RWPE2 (cell line): ENCODE measurements at places on chromosomes 7 and 10.

- H3K4me1 ChIP-seq, result peaks cover 15% of the 10 kb centered on the region
- H3K27ac ChIP-seq, result no peak overlapping the region
- DNase-seq, result no peak
- no peaks in the 10 kb centered on the region for H3K27me3 ChIP-seq
Measured at GRCh38 chr7:24576171-24577025, 3.1 kb downstream of the PALS2 start.

- peak overlapping the region; percentile 45 for H3K4me3 ChIP-seq
- H3K4me1 ChIP-seq, result peaks cover 4% of the 10 kb centered on the region
- H3K27ac ChIP-seq, result peak overlapping the region; percentile 48
- no peaks in the 10 kb centered on the region for H3K27me3 ChIP-seq
Measured at GRCh38 chr10:73785721-73786511, 510 bp downstream of the ZSWIM8 start.

DNA sequence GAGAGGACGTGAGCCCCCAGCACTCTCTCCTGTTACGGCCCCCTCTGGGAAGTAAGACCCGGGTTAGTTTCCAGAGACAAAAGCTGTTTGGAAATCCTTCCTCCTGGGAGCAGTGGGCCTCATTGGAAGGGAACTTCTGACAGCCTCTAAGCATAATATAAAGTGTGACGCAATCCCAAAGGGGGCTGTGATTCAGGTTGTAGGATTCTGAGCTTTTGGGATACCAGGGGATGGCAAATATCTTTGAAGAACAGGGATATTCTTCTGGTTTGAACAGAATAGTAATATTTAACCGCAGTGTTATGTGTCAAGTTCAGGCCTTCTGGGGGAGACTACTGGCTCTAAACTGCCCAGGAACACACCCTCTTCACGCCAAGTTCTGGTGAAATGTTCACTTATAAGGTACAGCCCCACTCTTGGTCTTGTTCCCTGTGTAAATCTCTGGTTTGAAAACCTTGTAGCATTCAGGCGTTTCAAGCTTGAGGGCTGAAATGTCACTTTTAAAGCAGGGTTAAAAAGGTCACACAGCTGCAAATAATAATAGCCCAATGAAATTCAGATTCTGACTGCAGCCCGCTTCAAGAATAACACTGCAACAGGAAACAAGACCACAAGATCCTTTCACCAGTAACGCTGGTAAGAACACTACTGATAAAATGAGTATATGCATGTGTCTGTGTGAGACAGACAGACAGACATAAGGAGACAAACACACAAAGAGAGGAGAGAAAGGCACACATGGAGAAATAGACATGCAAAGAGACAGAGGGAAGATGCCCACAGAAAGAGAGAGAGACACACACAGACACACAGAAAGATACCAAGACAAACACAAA, 69.0 kb downstream of the CREB5 start:
- no peaks in the 10 kb centered on the region for H3K27me3 ChIP-seq
- H3K4me3 ChIP-seq, result no peak overlapping the region
- DNase-seq, result no peak

GRCh38 chr7:37960483-37960882, 40.0 kb downstream of the EPDR1 start:
- DNase-seq, result no peak
- no peaks in the 10 kb centered on the region for H3K36me3 ChIP-seq
- H3K4me1 ChIP-seq, result no peaks in the 10 kb centered on the region
- no peak overlapping the region for H3K4me3 ChIP-seq
- no peak overlapping the region for H3K27ac ChIP-seq

- no peak overlapping the region for H3K4me3 ChIP-seq
- no peaks in the 10 kb centered on the region for H3K36me3 ChIP-seq
- no peak overlapping the region for H3K27ac ChIP-seq
- no peak for DNase-seq
- H3K4me1 ChIP-seq, result no peaks in the 10 kb centered on the region
- H3K27me3 ChIP-seq, result no peaks in the 10 kb centered on the region
Measured at GRCh38 chr7:137025469-137026175, 157.2 kb downstream of the CHRM2 start.

DNA sequence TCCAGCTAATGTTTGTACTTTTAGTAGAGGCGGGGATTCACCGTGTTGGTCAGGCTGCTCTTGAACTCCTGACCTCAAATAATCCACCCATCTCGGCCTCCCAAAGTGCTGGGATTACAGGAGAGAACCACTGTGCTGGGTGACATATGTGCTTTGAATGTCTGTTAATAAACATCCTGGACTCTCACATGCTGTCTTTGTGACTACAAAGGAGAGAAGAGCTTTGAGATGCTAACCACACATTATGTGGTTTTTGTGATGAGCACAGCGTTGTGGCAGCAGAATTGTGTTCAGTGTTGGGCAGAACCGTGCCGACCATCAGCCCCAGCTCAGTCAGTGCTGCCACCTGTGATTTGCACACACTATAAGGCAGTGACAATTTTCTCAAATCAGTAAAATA, 500.1 kb upstream of the KLF6 start:
- no peak overlapping the region for H3K27ac ChIP-seq
- no peak overlapping the region for H3K4me3 ChIP-seq
- no peaks in the 10 kb centered on the region for H3K27me3 ChIP-seq
- H3K36me3 ChIP-seq, result no peaks in the 10 kb centered on the region
- peaks cover 9% of the 10 kb centered on the region for H3K4me1 ChIP-seq

GRCh38 chr10:128875030-128875744, 591.9 kb upstream of the MGMT start:
- no peak overlapping the region for H3K4me3 ChIP-seq
- H3K27ac ChIP-seq, result peak overlapping the region; percentile 60
- H3K27me3 ChIP-seq, result no peaks in the 10 kb centered on the region
- H3K4me1 ChIP-seq, result peaks cover 14% of the 10 kb centered on the region

DNA sequence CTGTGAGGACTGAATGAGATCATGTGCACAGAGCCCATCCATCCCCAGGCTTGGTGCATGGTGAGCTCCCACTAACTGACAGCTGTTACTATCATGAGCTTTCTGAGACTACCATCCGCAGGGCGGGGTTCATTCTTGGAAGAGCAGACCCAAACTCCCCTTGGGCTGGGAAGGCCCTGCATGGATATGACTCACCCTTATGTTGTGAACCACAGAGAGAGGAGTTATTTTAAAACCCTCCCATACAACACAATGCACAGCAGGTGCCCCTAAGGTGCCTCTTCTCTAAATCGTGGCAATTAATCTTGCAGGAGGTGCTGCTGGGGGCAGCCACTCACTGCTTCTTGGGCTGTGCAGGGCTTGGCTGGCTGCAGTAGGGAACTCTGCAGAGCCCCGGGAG, 219.1 kb downstream of the GFRA1 start:
- no peak overlapping the region for H3K27ac ChIP-seq
- H3K4me3 ChIP-seq, result no peak overlapping the region
- no peaks in the 10 kb centered on the region for H3K27me3 ChIP-seq
- H3K4me1 ChIP-seq, result no peaks in the 10 kb centered on the region

DNA sequence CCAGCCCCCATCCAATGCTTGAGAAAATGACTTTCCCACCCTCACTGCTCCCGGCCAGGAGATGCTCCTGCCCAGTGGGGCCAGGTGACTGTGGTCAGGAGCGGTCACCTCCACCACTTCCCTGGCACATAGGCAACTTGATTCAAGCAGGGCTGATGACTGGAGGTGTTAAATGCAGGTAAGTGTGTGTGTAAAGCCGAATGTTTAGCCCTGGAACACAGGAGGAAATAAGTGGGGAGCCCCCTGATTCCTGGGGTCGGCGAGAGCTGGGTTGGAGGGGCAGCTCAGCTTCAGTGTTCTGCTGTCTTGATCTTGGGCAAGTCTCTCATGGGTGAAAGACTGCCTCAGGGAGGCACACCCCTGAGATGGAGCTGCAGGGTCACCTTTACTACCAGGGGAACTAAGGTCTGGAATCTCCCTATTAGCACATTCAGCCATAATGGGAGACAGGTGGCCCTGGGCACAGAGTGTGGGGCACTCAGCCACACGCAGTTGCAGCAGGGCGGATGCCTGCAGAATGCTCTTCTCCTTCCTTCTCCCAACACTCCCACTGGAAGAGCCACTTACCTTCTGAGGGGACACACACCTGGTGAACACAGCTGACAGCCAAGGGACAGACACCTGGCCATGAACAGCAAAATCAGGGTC, 124.1 kb downstream of the PTPN20 start:
- no peak overlapping the region for H3K4me3 ChIP-seq
- H3K36me3 ChIP-seq, result no peaks in the 10 kb centered on the region
- H3K4me1 ChIP-seq, result no peaks in the 10 kb centered on the region
- no peaks in the 10 kb centered on the region for H3K27me3 ChIP-seq

- H3K27me3 ChIP-seq, result no peaks in the 10 kb centered on the region
- no peak overlapping the region for H3K27ac ChIP-seq
- no peak overlapping the region for H3K4me3 ChIP-seq
- H3K4me1 ChIP-seq, result no peaks in the 10 kb centered on the region
Measured at GRCh38 chr10:44937196-44938005, 22.2 kb upstream of the RASSF4 start.

- no peaks in the 10 kb centered on the region for H3K27me3 ChIP-seq
- DNase-seq, result no peak
- H3K4me1 ChIP-seq, result peaks cover 45% of the 10 kb centered on the region
- H3K27ac ChIP-seq, result peak overlapping the region; percentile 14
- H3K4me3 ChIP-seq, result no peak overlapping the region
- H3K36me3 ChIP-seq, result no peaks in the 10 kb centered on the region
Measured at GRCh38 chr10:34728361-34728760, 86.7 kb downstream of the PARD3 start.

DNA sequence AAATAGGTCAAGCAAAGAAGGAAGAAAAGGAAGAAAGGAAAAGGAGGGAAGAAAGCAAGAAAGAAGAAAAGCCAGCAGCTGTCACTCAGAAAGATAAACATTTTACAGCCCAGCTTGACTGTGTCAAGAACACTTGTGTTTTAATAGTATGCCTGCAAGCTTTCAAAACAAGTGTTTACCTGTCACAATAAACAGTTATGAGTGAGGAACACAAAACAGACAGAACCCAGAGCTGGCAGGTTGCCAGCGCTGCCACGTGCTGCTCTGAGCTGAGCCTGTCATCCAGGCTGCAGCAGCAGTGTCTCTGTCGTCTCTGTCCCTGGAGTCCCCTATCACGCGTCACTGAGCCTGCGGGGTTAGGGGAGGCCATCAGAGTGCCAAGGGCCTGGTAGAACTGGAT, 827.6 kb upstream of the AUTS2 start:
- no peak overlapping the region for H3K4me3 ChIP-seq
- no peak overlapping the region for H3K27ac ChIP-seq
- no peaks in the 10 kb centered on the region for H3K36me3 ChIP-seq
- no peak for DNase-seq
- H3K4me1 ChIP-seq, result no peaks in the 10 kb centered on the region

GRCh38 chr10:28879246-28879645, 201.9 kb downstream of the BAMBI start:
- no peak overlapping the region for H3K4me3 ChIP-seq
- no peak for DNase-seq
- no peak overlapping the region for H3K27ac ChIP-seq
- H3K4me1 ChIP-seq, result no peaks in the 10 kb centered on the region

- H3K4me3 ChIP-seq, result no peak overlapping the region
- H3K36me3 ChIP-seq, result no peaks in the 10 kb centered on the region
Measured at GRCh38 chr10:63430091-63430998, 35.4 kb downstream of the JMJD1C start.

- no peaks in the 10 kb centered on the region for H3K36me3 ChIP-seq
- H3K4me3 ChIP-seq, result no peak overlapping the region
- no peak overlapping the region for H3K27ac ChIP-seq
Measured at GRCh38 chr10:33381451-33382215, 47.2 kb upstream of the NRP1 start.

GRCh38 chr7:98470485-98471240, 69.8 kb upstream of the BAIAP2L1 start:
- H3K27me3 ChIP-seq, result no peaks in the 10 kb centered on the region
- H3K4me3 ChIP-seq, result peak overlapping the region; percentile 15
- no peaks in the 10 kb centered on the region for H3K4me1 ChIP-seq
- H3K36me3 ChIP-seq, result no peaks in the 10 kb centered on the region
- H3K27ac ChIP-seq, result no peak overlapping the region

DNA sequence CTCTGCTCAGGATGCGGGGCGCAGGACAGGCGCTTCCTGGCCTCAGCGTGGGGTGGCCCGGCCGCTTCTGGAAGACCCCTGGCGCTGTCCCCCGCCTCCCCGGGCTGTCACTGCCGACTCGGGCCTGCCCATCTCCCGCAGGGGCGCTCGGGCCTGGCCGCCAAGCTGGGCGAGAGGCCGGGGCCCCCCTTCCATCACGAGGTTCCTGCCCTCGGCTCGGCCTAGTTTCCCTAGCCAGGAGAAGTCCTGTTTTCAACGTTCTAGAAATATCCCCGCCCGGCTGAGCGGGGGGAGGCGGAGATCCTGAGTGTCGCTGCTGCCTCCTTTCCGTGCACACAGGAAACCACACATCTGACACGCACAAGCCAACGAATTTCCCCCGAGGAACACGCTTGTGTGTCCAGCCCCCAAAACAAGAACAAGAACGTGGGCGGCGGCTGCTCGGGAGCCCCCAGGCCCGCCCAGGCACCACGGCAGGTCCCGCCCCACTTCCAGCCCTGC, 33.7 kb downstream of the AP5Z1 start:
- peaks cover 13% of the 10 kb centered on the region for H3K27me3 ChIP-seq
- H3K27ac ChIP-seq, result no peak overlapping the region
- DNase-seq, result no peak
- H3K4me1 ChIP-seq, result no peaks in the 10 kb centered on the region
- H3K4me3 ChIP-seq, result no peak overlapping the region

- peaks cover 28% of the 10 kb centered on the region for H3K4me1 ChIP-seq
- peak; percentile 88 for DNase-seq
- no peaks in the 10 kb centered on the region for H3K27me3 ChIP-seq
Measured at GRCh38 chr10:52883996-52884871, 111.7 kb upstream of the MBL2 start.

GRCh38 chr10:114388275-114388674, 16.0 kb downstream of the AFAP1L2 start:
- peak overlapping the region; percentile 76 for H3K27ac ChIP-seq
- no peaks in the 10 kb centered on the region for H3K36me3 ChIP-seq
- no peaks in the 10 kb centered on the region for H3K27me3 ChIP-seq

- H3K4me1 ChIP-seq, result no peaks in the 10 kb centered on the region
- no peak overlapping the region for H3K27ac ChIP-seq
- DNase-seq, result no peak
- H3K36me3 ChIP-seq, result no peaks in the 10 kb centered on the region
Measured at GRCh38 chr7:79563821-79564522, 110.5 kb upstream of the MAGI2 start.

GRCh38 chr7:4655311-4655710, 26.8 kb upstream of the FOXK1 start:
- H3K27ac ChIP-seq, result no peak overlapping the region
- H3K36me3 ChIP-seq, result no peaks in the 10 kb centered on the region
- peaks cover 5% of the 10 kb centered on the region for H3K4me1 ChIP-seq
- DNase-seq, result no peak
- no peaks in the 10 kb centered on the region for H3K27me3 ChIP-seq
- H3K4me3 ChIP-seq, result no peak overlapping the region
